Lung (tissue), 17 donors: ENCODE measurements at places on chromosomes 1 and 21. TPM values are rescaled to one million over a fixed set of nuclear protein-coding genes. Genes with fewer than 3 reads are reported as not detected.

Gene APCS
- not detected for polyA plus RNA-seq

Gene PAPPA2
- polyA plus RNA-seq = 0.02 TPM

Gene AIRE
- not detected for polyA plus RNA-seq

Gene LCE1C
- polyA plus RNA-seq = not detected

Gene LCE1B
- polyA plus RNA-seq = not detected

Gene EPHB2
- 1.2 TPM for polyA plus RNA-seq

Gene DTL
- 1.7 TPM for polyA plus RNA-seq

Gene TLCD4
- polyA plus RNA-seq = 1.5 TPM

Gene ATP6V1G3
- not detected for polyA plus RNA-seq

Gene HPCA
- polyA plus RNA-seq = not detected

Gene GREM2
- 0.60 TPM for polyA plus RNA-seq

Gene CXADR
- polyA plus RNA-seq = 12.4 TPM

Gene CRYBG2
- 1.5 TPM for polyA plus RNA-seq

Gene FCGR3B
- 1.8 TPM for polyA plus RNA-seq

Gene DVL1
- 48.8 TPM for polyA plus RNA-seq

Gene TRAPPC3
- 83.9 TPM for polyA plus RNA-seq

Gene HEYL
- 7.6 TPM for polyA plus RNA-seq

Gene AQP10
- 1.4 TPM for polyA plus RNA-seq

Gene KIF26B
- 1.7 TPM for polyA plus RNA-seq

Gene SERINC2
- 22.3 TPM for polyA plus RNA-seq

Gene ARTN
- polyA plus RNA-seq = 1.4 TPM

Gene LRRC39
- polyA plus RNA-seq = 0.45 TPM
